ENCODE measurements at places on chromosomes 1 and 21. TPM values are rescaled to one million over a fixed set of nuclear protein-coding genes. Genes with fewer than 3 reads are reported as not detected.

The B3GALT2 gene
- total RNA-seq, result 0.10 TPM

The FCRL4 gene
- total RNA-seq, result not detected

The DHRS3 gene
- 5.7 TPM for total RNA-seq

The C1orf50 gene
- total RNA-seq, result 11.3 TPM

The DYNLT5 gene
- 57.9 TPM for total RNA-seq

The SYNC gene
- 0.49 TPM for total RNA-seq

The PTTG1IP gene
- 223 TPM for total RNA-seq

The KRTAP19-1 gene
- not detected for total RNA-seq

The PRR9 gene
- total RNA-seq, result not detected

The ZYG11A gene
- total RNA-seq, result 0.18 TPM

The GJC2 gene
- total RNA-seq, result 13.0 TPM

The C1orf94 gene
- not detected for total RNA-seq

The TRMT1L gene
- total RNA-seq, result 17.4 TPM

The SEMA6C gene
- 214 TPM for total RNA-seq

The OR14K1 gene
- not detected for total RNA-seq

The LAD1 gene
- total RNA-seq, result 0.59 TPM

The TCHHL1 gene
- not detected for total RNA-seq

The TMEM52 gene
- total RNA-seq, result 0.92 TPM

The PATJ gene
- total RNA-seq, result 13.9 TPM

The BGLAP gene
- 1.2 TPM for total RNA-seq

The ST6GALNAC5 gene
- 0.87 TPM for total RNA-seq

The MYBPH gene
- not detected for total RNA-seq

The SDCCAG8 gene
- 41.9 TPM for total RNA-seq

The UBE4B gene
- 54.8 TPM for total RNA-seq

The CFAP410 gene
- 12.2 TPM for total RNA-seq

The AMIGO1 gene
- 1.2 TPM for total RNA-seq

The S100A5 gene
- not detected for total RNA-seq

The DNAJC6 gene
- total RNA-seq, result 3.5 TPM

The KDF1 gene
- 0.21 TPM for total RNA-seq

The TSPAN1 gene
- total RNA-seq, result 1.1 TPM

The RNU1-3 gene
- 3,428 TPM for total RNA-seq

The VWA5B1 gene
- not detected for total RNA-seq

The TNFRSF4 gene
- total RNA-seq, result 0.80 TPM

The DTL gene
- 11.6 TPM for total RNA-seq

The CFHR3 gene
- not detected for total RNA-seq

The ARTN gene
- 0.67 TPM for total RNA-seq

The SIKE1 gene
- 49.1 TPM for total RNA-seq

The PTPN14 gene
- total RNA-seq, result 46.3 TPM

The FOXO6 gene
- total RNA-seq, result 0.23 TPM

The ALX3 gene
- total RNA-seq, result not detected

The ATP1A4 gene
- total RNA-seq, result not detected

The CHIT1 gene
- total RNA-seq, result not detected

The AKIRIN1 gene
- 81.3 TPM for total RNA-seq

The GABRD gene
- total RNA-seq, result 0.64 TPM

The OR10X1 gene
- total RNA-seq, result not detected

The OR2G6 gene
- not detected for total RNA-seq

The CHI3L2 gene
- total RNA-seq, result 1.3 TPM

The CYP4A11 gene
- total RNA-seq, result not detected

The TCEA3 gene
- 9.7 TPM for total RNA-seq

The TRIM63 gene
- not detected for total RNA-seq

The SARS1 gene
- 125 TPM for total RNA-seq

The LDLRAD1 gene
- total RNA-seq, result not detected

The RASSF5 gene
- total RNA-seq, result 1.2 TPM

The AADACL4 gene
- not detected for total RNA-seq

The LCE1E gene
- not detected for total RNA-seq

All from endothelial cell (in vitro differentiated cells).